ENCODE measurements at places on chromosomes 13 and 19.

DNA sequence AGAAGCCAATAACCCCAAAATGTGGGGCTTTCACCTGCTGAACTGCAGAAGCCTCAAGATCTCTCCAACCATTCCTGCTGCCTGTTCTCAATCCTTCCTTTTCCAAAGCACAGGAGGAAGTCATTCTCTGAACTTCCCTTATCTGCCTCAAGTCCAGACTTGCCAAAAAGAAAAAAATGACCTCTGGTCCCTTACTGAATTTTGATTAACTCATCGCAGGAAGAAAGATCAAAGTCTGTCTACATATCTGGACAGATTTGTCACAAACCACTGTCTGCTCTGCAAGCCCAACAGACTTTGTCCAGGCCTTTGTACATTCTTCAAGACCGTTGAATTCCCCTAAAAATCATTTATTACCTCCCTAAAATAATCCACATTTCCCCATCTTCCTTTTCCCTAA, 126.5 kb upstream of the NBEA start:
- no peak for DNase-seq

DNA sequence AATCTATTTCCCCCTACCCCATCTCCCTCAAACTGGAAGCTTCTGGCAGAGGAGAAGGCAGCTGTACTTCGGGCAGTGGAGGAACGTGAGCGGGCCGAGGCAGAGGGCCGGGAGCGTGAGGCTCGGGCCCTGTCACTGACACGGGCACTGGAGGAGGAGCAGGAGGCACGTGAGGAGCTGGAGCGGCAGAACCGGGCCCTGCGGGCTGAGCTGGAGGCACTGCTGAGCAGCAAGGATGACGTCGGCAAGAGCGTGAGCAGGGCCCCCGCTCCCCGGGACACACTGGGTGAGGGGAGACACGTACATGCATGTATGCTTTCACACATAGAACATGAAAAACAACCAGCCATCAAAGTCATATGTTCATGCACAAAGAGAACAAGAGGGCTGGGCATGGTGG, 42.7 kb downstream of the KCNC3 start:
- no peak for DNase-seq

- no peak for DNase-seq
These were observed 42.1 kb downstream of the GADD45B start for GRCh38 chr19:2517881-2518601.

DNA sequence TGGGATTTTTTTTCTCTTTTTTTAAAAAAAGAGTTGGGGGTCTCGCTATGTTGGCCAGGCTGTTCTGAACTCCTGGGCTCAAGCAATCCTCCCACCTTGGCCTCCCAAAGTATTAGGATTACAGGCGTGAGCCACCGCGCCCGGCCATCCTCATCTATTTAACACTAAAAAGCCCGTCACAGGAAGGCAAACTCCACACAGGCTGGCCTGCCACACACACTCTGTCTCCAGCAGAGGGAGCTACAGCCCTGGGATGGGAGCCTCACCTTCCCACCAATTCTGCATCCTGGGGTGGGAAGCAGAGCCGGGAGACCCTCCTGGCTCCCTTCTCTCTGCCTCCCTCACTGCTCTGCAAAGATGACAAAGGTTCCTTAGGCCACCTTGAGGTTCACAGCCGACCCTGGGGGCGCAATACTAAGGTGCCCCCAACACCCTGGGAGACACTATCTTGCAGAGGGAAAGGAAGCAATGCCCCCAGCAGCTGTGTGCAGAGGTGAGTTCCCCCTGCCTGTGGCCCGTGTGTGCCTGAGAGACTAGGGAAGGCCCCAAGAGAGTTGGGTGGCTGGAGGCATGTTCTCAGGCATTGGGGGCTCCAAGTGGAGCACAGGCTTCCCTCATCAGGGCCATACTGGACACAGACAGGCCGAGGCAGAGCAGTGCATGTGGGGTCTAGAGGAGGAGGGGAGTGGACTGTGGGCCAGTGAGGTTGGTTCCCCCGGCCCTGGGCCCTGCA, 27.4 kb upstream of the TIMM44 start:
- DNase-seq = no peak

DNA sequence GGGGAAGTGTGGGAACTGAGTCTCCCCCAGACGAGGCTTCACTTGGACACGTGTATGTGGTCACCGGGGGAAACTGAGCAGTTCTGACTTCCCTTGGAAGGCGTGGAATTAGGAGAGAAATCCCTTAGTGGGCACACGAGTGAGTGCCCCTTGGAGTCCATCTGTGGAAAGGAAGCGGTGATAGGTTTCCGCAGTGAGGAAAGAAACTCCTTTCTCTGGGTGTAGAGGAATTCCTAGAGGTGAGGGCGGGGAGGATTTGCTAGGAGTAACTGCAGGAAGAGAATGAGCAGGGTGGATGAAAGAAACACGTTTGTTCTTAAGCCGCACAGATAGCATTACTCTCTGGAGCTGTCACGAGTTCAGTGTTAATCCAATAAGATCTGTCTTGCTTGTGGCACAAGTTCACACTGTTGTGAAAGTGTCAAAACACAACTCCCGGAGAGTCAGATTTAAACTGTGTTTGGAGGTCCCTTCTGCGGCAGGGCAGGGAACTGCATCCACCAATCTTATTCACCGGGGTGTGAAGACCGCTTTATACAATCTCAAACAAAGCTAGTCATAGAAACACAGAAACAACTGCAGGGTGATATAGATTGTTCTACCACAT, 1.2 kb downstream of the KL start:
- DNase-seq = no peak

DNA sequence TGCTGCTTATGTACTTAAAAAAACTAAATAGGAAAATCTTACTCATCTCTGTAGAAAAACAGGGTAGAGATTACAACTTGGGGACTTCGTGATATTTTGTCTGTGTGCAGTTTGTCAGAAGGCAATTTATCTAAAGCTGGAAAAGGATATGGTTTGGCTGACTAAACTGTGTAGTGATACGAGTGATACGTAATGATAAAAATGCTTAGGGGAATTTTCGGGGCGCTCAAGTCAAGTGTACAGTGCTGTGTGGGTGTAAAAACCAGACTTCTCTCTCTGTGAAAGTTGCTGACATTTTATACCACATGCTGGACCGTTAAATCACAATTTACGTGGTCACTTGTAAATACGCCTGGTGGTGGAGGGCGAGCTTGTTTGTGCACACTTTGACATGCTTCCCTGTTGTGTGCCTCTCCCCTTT, 221.7 kb downstream of the KCNRG start:
- DNase-seq = peak; percentile 39

DNA sequence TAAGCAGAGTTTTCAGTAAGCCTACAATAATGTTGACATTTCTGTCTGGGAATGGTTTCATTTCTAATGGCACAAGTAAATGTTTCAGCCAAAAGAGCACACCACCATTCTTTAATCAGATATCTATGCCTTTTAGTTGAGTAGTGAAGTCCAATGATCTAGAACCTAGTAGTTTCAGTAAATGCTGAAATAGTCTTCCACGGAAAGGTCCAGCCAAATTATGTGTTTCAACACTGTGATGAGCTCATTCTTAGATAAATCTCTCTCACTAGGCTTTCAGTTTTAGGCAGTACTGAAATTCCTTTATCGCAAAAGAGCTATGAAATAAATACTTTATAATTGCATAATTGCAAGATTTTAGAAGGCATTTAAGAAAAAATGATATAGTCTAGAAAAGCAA, 816.8 kb upstream of the PCDH9 start:
- no peak for DNase-seq

DNA sequence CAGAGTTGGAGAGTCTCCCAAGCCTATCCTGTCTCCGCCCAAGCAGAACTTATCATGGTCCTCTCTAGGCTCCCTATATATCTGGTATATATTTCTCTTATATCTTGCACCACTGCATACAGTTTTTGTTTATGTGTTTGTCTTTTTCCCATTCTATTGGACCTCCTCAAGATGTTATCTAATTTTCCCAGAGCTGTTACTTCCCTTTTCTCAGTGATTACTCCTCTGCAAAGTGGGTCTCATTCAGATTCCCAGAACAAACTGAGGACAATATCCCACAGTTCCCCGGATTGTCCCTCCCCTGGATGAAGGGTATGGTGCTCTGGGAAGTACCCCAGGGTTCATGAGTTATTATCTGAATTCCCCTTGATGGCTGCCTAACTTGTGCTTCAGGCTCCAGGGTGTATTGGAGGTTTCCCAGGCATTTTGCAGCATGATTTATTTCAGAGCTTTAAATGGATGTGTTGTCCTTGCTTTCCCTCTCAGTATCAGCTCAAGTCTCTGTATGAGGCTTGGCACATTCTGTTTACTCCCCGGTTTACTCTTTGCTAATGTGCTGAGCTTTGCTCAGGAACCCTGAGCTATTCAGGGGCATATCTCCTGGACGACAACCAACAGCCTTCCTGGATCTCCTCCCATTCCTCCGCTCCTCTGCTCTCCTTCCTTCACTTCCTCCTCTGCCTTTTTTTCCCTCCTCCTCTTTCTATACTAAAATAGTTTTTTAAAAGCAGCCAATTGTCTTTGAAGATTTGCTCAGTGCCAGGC, 329.3 kb downstream of the SPRY2 start:
- DNase-seq = no peak

GRCh38 chr13:53142306-53142705, 113.7 kb downstream of the OLFM4 start:
- DNase-seq = no peak

DNA sequence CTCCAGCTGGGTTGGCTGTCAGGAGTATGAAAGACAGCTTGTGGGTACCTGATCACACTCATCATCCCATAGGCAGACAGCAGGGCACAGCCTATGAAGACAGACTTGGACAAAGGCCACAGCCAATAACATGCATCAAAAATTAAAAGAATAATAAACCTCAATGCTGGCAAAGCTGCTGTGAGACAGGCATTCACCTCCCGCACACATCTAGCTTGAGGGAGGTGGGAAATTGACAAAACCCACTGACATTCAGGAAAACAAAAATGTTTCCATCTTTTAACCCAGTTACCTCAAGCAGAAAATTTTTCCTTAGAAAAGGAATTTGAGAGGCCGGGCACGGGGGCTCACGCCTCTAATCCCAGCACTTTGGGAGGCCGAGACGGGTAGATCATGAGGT, 14.4 kb downstream of the IL12RB1 start:
- no peak for DNase-seq

GRCh38 chr19:28501976-28502375, 711.0 kb downstream of the UQCRFS1 start:
- no peak for DNase-seq

GRCh38 chr19:15424692-15425272, 6.0 kb upstream of the AKAP8L start:
- no peak for DNase-seq

GRCh38 chr13:27258637-27259386, 7.5 kb downstream of the RPL21 start:
- no peak for DNase-seq

GRCh38 chr19:39307046-39307821, 11.0 kb downstream of the IFNL1 start:
- peak; percentile 19 for DNase-seq

- peak; percentile 58 for DNase-seq
These were observed at the start of gene KISS1R for GRCh38 chr19:917323-918151. Gene KISS1R, plus strand, starts transcription at chr19:917333. Its CDS starts 170 bp downstream, at chr19:917503.

DNA sequence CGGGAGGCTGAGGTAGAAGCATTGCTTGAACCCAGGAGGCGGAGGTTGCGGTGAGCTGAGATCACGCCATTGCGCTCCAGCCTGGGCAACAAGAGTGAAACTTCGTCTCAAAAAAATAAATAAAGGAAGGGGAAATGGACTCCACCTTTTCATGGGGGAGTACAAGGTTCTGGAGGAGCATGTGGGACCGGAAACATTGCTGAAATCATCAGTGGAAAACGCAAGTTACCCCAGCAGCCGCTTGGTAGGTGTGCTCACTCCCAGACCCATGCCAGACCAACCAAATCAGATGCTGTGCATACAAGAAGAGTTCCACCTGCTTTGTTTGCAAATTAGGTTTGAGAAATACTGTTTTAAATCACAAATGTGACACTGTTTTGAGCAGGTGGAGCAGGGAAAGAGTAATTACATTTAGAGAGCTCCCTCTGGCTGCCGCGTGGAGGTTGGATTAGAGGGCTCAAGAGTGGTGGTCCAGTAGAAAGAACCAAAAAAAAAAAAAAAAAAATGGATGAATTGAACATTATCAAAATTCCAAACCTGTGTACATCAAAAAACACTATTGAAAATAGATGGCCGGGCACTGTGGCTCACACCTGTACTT, 4.9 kb downstream of the ERICH4 start:
- DNase-seq = no peak

- no peak for DNase-seq
These were observed 16.9 kb upstream of the AP1M2 start for GRCh38 chr19:10603873-10604459.

- no peak for DNase-seq
These were observed 273.6 kb downstream of the DCT start for GRCh38 chr13:94205896-94206295.

Measured in activated CD4-positive, CD25-positive, alpha-beta regulatory T cell treated with anti-CD3 and anti-CD28 coated beads, Interleukin-2, amount 50 U/mL, for 72 hours (primary cell).